CD4-positive, alpha-beta T cell treated with Interleukin-17A for 1 hour (primary cell): ENCODE measurements at places on chromosomes 11 and 22.

GRCh38 chr11:59901306-59901705 lies 22.7 kb downstream of the OOSP3 start:
- DNase-seq: no peak

DNA sequence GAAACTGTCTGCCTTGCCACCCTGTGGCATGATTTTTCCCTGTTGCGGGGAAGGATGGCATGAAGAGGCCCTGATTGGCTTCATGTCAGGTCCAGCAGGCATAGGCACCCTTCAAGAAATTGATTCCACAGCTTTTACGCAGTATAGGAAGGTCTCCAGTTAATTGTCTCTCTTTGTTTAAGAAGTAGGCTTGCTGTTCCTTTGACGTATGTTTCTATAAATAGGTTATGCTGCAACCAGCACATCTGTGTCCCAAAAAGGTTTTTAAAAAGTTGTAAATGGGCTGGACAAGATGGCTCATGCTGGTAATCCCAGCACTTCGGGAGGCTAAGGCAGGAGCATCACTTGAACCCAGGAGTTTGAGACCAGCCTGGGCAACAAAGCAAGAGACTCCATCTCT lies 62.6 kb downstream of the CD6 start:
- no peak for DNase-seq

GRCh38 chr11:907668-908067 lies 2.9 kb downstream of the CHID1 start:
- no peak for DNase-seq

DNA sequence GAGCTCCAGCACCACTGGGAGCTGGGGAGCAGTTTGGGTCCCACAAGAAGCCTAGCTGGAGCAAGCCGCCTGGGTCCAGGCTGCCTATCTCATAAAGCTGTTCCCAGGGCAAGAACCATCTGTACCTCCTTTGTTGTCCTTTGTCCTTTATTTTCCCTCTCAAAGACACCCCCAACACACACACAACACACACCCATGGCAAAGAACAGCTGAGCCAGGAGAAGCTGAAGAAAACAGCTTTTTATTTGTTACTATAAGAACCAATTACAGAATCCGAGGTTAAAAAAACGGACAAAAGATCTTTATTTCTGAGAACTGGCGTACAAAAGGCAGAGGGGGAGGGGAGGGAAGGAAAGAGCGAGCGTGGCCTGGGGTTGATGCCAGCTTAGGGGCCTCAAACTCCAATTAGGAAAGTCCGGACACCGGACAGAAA lies 1.7 kb upstream of the TUT1 start:
- DNase-seq: no peak

GRCh38 chr11:114758627-114759026 lies 80.3 kb downstream of the NXPE2 start:
- no peak for DNase-seq

DNA sequence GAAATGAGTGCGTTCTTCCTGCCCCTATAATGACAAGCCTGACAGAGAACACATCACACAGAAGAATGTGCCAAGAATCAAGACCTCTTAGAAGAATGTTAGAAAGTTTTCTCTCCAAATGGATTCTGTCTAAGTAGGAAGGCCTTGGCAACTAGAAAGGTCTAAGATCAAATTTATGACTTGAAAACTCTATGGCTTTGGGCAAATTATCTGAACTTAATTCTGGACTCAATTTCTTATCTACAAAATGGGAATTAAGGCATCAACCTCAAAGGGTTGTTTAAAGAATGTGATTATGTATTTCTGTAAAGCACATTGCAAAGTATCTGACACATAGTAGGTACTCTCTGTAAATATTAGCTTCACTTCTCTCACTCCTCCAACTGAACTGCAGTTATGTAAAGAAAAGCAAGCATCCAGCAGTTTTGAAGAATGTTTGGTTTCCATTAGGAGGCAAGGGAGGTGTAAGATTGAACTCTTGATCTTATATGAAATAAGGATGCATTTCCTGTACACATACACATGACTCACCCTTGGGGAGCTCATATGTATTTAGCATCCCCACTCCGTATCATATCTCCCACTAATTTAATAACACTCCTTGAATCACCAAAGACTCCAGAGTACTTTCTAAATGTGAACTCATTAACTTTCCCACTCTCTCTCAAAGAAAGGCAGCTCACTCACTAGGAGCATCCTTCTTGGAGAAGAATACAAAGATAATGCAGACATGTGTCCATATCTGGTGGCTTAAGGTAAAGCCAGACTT lies 77.6 kb downstream of the ETS1 start:
- DNase-seq: no peak

DNA sequence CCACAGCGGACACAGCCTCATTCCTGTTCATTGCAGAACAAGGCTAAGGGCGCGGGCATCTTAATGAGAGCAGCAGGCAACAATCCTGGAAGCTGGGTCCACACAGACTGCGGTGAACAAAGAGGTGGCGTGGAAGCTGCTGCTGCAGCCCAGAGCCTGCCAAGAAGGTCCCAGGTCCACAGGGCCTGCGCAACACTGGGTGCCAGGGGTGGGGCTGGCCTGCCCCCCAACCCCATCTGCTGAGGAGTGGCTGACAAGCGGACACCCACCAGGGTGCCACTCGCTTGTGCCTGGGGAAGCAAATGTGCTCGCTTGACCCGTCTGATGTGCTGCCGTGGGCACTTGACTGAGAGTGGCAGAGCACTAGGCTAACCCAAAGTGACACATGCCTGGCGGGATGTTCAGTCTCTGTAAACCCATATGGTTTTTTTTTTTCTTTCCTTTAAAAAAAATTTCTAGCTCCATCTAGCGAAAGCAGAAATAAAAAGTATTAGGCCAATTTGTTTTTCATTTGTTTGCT lies 83.2 kb upstream of the PITPNB start:
- DNase-seq: no peak

GRCh38 chr11:74777877-74778276 lies 29.2 kb downstream of the RNF169 start:
- DNase-seq: no peak

GRCh38 chr11:66211100-66211499 lies 57.3 kb upstream of the RAB1B start:
- no peak for DNase-seq

DNA sequence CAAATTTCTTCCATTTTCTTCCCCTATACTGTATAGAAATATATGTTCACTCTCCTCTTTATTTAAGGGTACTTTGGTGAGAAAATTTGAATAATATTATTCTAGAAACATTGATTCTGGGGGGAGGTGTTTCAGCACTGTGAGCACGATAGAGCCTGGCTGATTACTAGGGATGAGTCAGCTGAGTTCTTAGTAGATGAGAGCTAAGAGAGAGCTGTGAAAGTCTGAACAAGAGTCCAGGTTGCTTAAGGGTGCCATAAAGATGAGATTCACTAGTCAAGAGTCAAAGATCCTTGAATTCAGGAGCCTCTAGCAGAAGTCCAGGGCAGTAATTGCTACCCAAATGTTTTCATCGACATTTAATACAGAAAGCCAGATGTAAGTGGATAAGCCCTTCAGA lies 756.6 kb upstream of the API5 start:
- DNase-seq: no peak

- DNase-seq: no peak
These were observed 137.8 kb downstream of the CSNK2A3 start for GRCh38 chr11:11215058-11215815.

GRCh38 chr22:26481112-26481693 lies 2.4 kb downstream of the HPS4 start:
- no peak for DNase-seq

DNA sequence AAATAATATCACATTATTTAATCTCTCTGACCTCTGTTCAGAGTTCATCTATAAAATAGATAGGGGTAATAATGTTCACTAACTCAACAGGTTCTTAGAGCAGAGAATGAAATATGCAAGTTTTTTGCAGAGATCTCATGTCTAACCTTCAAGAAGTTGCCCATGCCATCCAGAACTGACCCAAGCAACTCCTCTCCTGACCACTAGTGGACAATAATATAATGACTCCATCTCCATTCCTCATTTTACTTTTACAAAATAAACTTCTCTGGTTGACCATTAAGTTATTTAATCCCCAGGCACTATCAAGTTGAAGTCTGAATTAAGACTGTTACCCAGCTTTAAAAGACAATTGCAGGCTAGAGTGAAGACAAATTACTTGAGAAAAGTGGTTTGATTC lies 382.6 kb downstream of the KCNA4 start:
- DNase-seq: no peak

DNA sequence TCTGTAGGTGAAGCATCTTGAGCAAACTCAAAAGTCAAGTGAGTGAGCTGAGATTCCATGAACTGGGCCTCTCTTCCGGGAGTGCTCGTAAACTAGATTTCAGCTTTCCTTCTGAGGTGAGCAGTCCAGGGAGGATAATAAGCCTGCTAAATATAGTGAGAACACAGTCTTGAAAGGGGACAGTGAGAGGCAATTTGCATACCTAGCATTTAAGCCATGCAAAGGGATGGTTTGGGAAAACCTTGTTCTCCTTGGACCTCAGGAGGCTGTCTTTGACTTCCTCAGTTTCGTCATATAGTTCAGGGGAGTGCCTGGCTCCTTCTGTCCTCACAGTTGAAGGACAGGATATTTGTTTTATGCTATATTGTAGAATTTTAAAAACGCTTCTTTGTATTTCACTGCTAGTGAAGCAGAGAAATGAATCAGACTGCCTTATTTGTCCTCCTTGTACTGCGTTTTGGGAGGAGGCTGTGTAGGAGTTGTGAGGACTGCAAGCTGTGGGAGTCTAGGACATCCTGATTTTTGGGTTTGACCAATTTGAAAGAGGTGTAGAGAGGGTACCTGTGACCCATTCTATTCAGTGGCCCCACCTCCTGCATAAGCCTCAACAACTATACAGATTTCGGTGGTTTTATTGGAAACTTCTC lies 11.0 kb upstream of the SORL1-AS1 start:
- DNase-seq: no peak

GRCh38 chr22:35432228-35432905 lies 32.4 kb downstream of the MCM5 start:
- no peak for DNase-seq

DNA sequence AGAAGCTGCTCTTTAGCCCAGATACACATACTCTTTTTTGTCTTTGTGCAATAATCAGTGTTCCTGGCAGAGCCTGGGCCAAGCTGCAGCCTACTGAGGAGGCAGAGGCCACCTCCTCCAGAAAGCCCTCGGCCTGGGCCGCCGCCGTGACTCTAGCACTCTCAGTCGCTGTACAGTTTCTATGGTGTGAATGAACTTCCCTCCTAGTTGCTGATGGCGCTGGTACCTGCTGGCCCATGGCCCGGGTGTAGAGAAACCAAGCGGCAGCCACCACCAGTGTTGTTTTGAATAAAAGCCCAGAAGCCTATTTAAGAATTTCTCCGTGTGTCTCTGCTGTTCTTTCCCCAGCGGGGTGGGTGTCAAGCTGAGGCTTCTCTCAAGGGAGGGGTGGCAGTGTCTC lies 118.9 kb downstream of the CACNA1I start:
- DNase-seq: no peak

GRCh38 chr11:126155402-126156187 lies 55.9 kb downstream of the RPUSD4 start:
- DNase-seq: no peak

DNA sequence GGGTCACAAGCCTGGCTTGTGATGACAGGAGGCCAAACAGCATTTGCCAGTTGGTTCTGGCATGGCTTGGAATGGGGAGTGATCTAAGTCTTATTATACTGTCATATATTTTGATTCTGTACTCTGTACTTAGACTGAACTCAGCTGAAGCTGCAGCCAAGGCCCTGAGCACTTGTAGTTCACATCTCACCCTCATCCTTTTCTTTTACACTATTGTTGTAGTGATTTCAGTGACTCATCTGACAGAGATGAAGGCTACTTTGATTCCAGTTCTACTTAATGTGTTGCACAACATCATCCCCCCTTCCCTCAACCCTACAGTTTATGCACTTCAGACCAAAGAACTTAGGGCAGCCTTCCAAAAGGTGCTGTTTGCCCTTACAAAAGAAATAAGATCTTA lies 843 bp downstream of the OR56B1 start:
- DNase-seq: no peak

DNA sequence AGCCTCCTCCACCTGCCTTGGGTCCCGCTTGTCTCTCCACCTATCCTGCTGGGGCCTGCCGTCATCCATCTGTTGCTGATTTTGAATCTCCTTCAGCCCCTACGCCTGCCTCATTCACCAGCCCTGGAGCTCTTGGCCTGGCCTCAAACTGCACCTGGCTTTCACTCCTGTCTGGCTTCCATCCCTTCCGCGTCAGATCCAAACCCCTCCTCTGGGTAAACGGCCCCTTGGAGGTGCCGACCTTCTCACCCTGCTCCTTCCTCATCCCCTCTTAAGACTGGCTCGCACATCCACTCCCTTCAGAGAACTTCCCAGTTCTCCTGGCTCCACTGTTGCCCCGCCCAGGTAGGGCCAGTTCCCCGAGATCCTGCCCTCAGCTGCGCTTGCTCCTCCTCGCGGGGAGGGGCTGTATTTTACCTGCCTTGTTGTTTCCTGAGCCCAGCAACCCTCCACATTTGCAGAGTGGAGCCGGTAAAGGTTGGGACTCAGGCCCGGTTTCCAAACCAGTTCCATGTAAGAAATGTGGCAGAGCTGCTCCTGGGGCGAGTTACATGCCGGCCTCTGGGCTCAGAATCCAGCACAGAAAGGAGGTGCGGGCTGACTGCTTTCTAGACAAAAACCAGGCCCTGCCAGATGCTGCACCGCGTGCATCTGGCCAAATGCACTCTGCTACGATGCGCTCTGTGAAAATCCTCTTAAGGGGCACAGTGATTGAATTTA lies 13.9 kb upstream of the SHANK2 start:
- no peak for DNase-seq

- DNase-seq: no peak
These were observed 7.5 kb downstream of the OR5AR1 start for GRCh38 chr11:56670984-56671383.

GRCh38 chr22:39655004-39655579 lies 84.5 kb downstream of the CACNA1I start:
- DNase-seq: no peak

DNA sequence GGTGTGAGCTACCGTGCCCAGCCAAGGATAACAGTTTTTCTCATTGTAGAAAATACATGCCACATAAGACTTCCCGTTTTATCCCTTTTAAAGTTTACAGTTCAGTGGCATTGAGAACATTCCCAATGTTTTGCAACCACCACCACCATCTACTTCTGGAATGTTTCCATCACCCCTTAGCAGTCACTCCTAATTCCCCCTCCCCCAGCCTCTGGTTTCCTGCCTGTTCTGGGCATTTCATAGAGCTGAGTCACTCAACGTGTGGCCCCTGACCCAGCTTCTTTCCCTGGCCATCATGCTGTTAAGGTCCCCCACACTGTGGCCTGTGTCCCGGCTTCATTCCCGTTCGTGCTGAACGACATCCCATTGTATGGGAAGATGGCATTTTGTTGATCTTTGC lies 30.7 kb downstream of the FGF4 start:
- DNase-seq: no peak

GRCh38 chr11:12142176-12142575 lies 31.8 kb downstream of the MICAL2 start:
- DNase-seq: no peak

GRCh38 chr11:109957601-109958000 lies 135.6 kb upstream of the ZC3H12C start:
- DNase-seq: no peak
